Chondrocyte (in vitro differentiated cells): ENCODE measurements at places on chromosomes 4 and X. TPM values are rescaled to one million over a fixed set of nuclear protein-coding genes. Genes with fewer than 3 reads are reported as not detected.
A peak's percentile ranks its signal among the peaks of the same experiment; 100 is the strongest.

The ARSH gene
- total RNA-seq = 0.36 to 0.85 TPM in 2 of 3 replicates, not detected in the other

GRCh38 chr4:59341506-59341905 is 1858.6 kb upstream of the ADGRL3 start:
- no peaks in the 10 kb centered on the region for H3K4me1 ChIP-seq
- no peak overlapping the region for H3K4me3 ChIP-seq
- H3K27ac ChIP-seq = no peak overlapping the region

GRCh38 chr4:80103629-80104028 is 30.6 kb upstream of the ANTXR2 start:
- H3K27ac ChIP-seq = no peak overlapping the region
- H3K4me1 ChIP-seq = no peaks in the 10 kb centered on the region
- peaks cover 2% of the 10 kb centered on the region for H3K27me3 ChIP-seq
- H3K36me3 ChIP-seq = peaks cover 3% of the 10 kb centered on the region
- DNase-seq = no peak
- H3K4me3 ChIP-seq = no peak overlapping the region

GRCh38 chr4:88138561-88138960 is 19.9 kb downstream of the ABCG2 start:
- no peak for DNase-seq
- no peaks in the 10 kb centered on the region for H3K36me3 ChIP-seq
- no peak overlapping the region for H3K27ac ChIP-seq
- H3K4me1 ChIP-seq = peaks cover 7% of the 10 kb centered on the region
- no peaks in the 10 kb centered on the region for H3K27me3 ChIP-seq

DNA sequence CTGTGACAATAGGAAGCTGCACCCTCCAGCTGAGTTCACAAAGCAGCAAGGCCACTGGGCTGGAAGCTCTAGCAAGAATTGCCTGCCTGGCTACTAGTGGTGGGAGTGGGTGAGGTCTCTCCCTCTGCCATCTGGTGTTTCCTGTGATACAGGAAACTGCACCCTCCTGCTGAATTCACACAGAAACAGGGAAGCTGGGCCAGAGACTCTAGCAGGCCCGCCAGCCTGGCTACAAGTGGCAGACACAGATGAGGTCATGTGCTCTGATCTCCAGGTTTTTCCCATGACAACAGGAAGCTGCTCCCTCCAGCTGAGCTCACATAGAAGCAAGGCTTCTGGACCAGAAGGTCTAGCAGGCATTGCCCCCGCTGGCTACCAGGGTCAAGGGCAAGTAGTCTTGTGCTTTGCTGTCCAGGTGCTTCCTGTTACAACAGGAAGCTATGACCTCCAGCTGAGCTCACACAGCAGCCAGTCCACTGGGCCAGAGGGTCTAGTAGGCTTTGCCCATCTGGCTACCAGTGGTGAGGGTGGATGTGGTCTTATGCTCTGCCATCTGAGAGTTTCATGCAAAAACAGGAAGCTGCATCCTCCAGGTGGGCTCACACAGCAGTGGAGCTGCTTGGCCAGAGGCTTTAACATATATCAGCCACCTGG is 41.5 kb upstream of the ZXDA start:
- no peaks in the 10 kb centered on the region for H3K27me3 ChIP-seq
- no peak overlapping the region for H3K4me3 ChIP-seq
- DNase-seq = peak; percentile 67
- no peaks in the 10 kb centered on the region for H3K36me3 ChIP-seq

DNA sequence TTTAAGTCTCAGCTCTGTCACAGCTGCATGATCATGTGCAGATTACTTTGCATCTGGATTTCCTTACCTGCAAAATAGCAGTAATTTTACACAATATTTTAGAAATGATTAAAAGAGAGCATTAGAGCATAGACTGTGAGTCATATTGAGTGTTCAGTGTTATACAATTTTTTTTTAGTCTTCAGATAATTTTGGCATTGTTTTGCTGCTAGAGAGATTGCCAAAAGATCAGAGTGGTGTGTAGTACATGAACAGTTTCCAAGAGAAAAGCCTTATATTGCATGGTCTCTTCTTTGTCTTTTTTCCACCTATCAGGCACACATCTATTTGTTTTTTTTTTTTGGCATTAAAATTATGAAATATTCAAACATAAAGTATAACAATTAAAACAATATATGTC is 209.6 kb upstream of the TLL1 start:
- H3K27me3 ChIP-seq = peaks cover 5% of the 10 kb centered on the region
- H3K36me3 ChIP-seq = no peaks in the 10 kb centered on the region
- H3K4me1 ChIP-seq = peaks cover 10% of the 10 kb centered on the region
- DNase-seq = no peak
- no peak overlapping the region for H3K4me3 ChIP-seq
